PC-3 (cell line): ENCODE measurements at places on chromosomes 7 and 10. TPM values are rescaled to one million over a fixed set of nuclear protein-coding genes. Genes with fewer than 3 reads are reported as not detected.

DNA sequence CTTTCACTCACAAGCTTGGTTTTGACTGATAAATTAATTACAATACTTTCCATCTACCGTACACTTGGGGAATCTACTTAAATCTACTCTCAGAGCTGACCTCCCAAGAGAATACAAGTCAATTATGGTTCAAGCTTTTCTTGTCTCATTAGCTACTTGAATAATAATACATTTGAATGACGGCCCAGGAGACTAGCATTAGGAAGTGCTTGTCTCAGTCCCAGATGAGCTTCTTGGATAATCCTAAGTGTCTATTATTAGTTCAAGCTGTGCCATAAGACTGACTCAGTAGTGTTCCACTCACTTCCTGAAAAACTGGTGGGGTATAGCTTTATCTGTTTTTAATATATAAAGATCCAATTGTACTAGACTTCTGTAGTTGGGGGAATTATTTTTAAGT is 100.2 kb downstream of the GNAT3 start:
- peaks cover 6% of the 10 kb centered on the region; the same call in 1 of the 2 replicates for H3K4me1 ChIP-seq
- H3K4me3 ChIP-seq, result no peak overlapping the region
- no peak for DNase-seq
- H3K36me3 ChIP-seq, result no peaks in the 10 kb centered on the region
- H3K27ac ChIP-seq, result no peak overlapping the region

DNA sequence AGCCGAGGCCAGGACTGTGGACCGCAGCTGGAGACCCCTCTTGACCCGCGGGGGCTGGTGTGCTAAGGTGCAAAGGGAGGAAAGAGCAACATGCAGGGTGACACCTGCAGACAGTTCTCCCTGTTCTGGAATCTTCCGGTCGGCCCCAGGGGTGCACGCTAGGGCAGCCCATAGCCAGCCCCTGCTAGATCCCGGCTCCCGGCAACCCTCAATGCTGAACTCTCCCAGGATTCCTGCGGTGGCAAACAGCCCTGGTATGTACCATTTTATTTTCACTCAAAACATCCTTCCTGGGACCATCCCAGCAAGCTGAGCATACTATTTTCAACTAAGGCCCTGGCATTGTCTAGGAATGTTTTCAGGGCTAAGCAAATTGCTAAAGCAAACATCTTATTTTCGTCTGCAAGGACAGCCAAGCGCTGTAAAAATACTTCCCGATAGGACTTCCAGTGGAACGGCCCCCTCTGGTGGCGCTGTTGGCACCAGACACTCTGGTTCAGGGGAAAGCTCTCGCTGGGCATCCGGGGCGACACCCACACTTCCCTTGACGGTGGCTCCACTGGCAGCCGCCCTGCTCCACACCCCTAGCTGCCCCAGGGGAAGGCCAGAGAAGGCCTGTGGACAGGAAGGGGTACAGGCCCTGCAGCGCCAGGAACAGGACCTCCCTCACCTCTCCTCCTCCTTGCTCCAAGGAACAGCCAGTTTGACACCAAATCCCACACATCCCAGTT is 99.4 kb downstream of the CTBP2 start:
- H3K27me3 ChIP-seq, result no peaks in the 10 kb centered on the region
- peaks cover 44% of the 10 kb centered on the region for H3K4me1 ChIP-seq
- DNase-seq, result peak; percentile 74
- H3K27ac ChIP-seq, result peak overlapping the region; percentile 42

GRCh38 chr7:6500691-6501090 is 50.6 kb downstream of the GRID2IP start:
- H3K4me1 ChIP-seq, result peaks cover 6% of the 10 kb centered on the region; the same call in 1 of the 2 replicates
- no peaks in the 10 kb centered on the region for H3K36me3 ChIP-seq
- H3K27ac ChIP-seq, result no peak overlapping the region
- no peak overlapping the region for H3K4me3 ChIP-seq
- DNase-seq, result no peak

DNA sequence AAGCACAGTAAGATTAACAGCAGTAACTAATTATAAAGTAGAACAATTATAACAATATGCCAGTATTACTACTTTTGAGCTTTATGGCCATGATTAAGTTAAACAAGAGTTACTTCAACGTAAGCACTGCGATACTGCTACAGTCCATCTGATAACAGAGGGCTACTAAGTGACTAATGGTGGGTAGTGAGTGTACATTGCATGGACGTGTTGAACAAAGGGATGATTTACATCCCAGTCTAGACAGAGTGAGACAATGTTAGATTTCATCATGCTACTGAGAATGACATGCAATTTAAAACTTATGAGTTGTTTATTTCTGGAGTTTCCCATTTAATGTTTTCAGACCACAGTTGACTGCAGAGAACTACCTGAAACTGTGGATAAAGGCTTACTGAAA is 45.6 kb downstream of the TPST1 start:
- peaks cover 7% of the 10 kb centered on the region; the same call in 1 of the 2 replicates for H3K4me1 ChIP-seq
- no peaks in the 10 kb centered on the region for H3K36me3 ChIP-seq
- DNase-seq, result peak; percentile 67
- no peaks in the 10 kb centered on the region for H3K27me3 ChIP-seq
- H3K27ac ChIP-seq, result no peak overlapping the region
- H3K4me3 ChIP-seq, result no peak overlapping the region

- DNase-seq, result peak; percentile 60
- no peak overlapping the region for H3K27ac ChIP-seq
- H3K27me3 ChIP-seq, result no peaks in the 10 kb centered on the region
- H3K4me1 ChIP-seq, result no peaks in the 10 kb centered on the region
Observed at GRCh38 chr10:20466731-20467130, 430.4 kb downstream of the NEBL start.

DNA sequence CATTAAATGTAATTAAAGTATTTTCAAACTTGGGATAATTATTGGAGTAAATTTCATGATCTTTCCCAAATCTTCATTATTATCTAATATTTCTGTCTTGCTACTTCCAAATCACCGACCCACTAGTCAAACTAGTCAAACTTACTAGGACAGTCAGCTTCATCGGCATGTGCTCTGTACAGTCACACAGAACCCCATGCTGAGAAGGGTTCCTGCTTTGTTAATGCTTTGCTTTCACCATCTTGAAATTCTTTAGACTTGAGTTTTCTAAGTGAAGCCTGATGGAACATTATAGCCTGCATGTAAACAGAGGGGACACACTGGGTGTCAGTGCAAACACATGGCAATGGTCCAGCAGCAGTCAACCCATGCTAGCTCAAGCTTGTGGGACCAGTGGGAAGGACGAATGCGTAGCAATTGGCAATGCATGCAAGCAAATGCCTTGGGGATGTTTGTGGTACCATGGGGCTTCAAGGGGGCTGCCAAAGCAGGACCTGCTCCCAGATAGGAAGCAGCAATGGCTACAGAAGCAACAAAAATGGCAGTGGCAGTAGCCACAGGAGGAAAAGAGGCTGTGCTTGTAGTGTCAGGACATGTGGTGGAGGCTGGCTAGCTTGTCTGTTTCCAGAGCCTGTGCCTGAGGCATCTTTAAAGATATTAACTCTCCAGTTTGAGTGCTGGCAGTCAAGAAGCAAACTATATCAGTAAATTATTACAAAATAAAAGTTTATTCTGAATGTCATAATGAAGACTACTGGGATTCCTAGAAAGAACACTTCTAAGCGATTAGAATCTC is 441.1 kb upstream of the SEMA3D start:
- no peaks in the 10 kb centered on the region for H3K27me3 ChIP-seq
- no peak overlapping the region for H3K27ac ChIP-seq
- peaks cover 5% of the 10 kb centered on the region for H3K4me1 ChIP-seq
- no peak overlapping the region for H3K4me3 ChIP-seq

DNA sequence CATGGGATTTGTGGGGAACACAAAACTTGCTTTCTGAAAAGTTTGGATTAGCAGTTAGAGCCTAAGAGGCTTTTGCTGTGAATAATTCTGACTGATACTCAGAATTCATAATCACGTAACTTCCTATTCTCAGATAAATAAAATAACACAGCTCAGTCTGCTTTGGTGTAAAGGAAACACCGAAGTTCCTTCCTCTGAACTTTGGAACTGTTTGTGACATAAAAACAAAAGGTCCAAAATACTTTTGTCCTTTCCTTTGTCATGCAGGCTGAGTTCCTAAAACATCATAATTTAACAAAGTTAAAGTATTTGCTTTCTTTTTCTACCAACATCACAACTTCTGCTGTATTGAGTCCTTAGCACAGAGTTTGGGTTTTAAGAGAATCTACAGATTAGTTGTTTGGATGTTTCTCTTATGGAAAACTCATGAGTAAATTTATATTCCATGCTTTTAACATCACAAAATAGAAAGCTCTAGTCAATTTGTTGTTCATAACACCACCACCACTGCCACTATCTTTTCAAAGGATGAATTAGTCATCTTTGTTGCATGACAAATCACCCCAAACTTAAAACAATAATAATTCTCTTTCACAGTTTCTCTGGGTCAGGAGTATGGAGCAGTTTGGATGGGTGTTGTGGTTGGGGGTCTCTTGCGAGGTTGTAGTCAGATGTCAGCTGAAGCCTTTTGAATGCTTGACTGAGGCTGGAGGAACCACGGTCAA is 123.4 kb downstream of the REEP3 start:
- H3K27me3 ChIP-seq, result no peaks in the 10 kb centered on the region
- H3K27ac ChIP-seq, result no peak overlapping the region
- no peaks in the 10 kb centered on the region for H3K36me3 ChIP-seq
- no peak overlapping the region for H3K4me3 ChIP-seq

- H3K4me3 ChIP-seq, result no peak overlapping the region
- no peak for DNase-seq
- no peaks in the 10 kb centered on the region for H3K27me3 ChIP-seq
- no peak overlapping the region for H3K27ac ChIP-seq
- peaks cover 7% of the 10 kb centered on the region; the same call in 1 of the 2 replicates for H3K36me3 ChIP-seq
- no peaks in the 10 kb centered on the region for H3K4me1 ChIP-seq
Observed at GRCh38 chr10:79274279-79275104, 72.8 kb upstream of the PPIF start.

- no peaks in the 10 kb centered on the region for H3K27me3 ChIP-seq
- no peaks in the 10 kb centered on the region for H3K4me1 ChIP-seq
- no peak overlapping the region for H3K27ac ChIP-seq
- H3K36me3 ChIP-seq, result no peaks in the 10 kb centered on the region
Observed at GRCh38 chr10:130074639-130075038, 36.0 kb downstream of the C10orf143 start.

DNA sequence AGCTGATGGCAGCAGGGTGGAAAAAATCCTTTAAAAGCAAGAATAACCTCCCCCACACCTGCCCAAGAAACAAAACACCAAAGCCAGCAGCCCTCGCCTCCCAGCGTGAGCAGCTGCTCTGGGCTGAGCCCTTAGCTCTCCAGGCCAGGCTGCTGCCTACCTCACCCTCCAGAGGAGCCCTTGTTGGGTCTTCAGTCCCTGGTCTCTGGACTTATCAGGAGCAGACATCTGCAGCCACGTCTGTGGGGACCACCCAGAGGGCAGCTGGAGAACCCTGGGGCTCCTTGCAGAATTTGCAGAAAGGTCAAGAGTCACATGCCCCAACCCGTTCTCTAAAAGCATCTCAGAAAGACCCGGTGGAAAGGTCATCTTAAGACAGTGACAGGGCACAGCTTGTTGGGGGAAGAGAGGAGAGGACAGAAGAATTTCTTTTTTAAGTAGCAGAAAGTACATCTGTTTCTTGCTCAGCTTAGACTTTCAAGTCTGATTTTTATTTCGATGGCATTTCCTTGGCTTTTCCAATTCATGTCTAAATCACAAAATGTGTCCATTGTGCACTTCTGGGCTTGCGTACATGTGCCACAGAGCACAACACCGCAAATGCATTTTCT is 425.7 kb upstream of the NFE2L3 start:
- no peak overlapping the region for H3K4me3 ChIP-seq
- no peaks in the 10 kb centered on the region for H3K36me3 ChIP-seq
- no peak overlapping the region for H3K27ac ChIP-seq
- no peaks in the 10 kb centered on the region for H3K4me1 ChIP-seq
- peaks cover 58% of the 10 kb centered on the region for H3K27me3 ChIP-seq

DNA sequence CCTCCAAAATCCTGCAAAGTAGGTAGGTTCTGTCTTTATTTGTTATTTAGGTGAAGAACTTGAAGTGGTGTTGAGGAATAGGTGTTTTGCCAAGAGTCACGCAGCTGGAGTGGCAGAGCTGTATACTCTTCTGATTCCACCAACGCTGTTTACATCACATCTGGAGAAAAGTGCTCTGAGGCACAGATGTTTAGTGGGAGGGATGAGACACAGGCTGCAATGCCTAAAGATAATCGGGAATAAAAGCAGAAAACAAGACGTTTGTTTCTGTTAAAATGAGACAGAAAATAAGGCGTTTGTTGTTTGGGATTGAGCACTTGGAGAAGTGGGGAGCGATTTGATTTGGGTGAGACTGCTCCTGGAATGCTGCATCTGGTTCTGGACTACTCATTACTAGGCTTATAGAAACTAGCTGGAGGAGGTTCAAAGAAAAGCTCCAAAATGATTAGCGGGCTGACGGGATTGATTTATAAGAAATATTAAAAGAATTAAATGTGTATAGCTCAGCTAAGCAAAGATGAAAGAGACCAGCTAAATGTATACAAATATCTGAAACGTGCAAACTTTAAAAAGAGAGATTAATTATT is 54.3 kb downstream of the TRUB1 start:
- no peaks in the 10 kb centered on the region for H3K36me3 ChIP-seq
- no peaks in the 10 kb centered on the region for H3K27me3 ChIP-seq
- no peak overlapping the region for H3K4me3 ChIP-seq

GRCh38 chr7:124697746-124698145 is 67.8 kb downstream of the GPR37 start:
- H3K4me3 ChIP-seq, result no peak overlapping the region
- no peaks in the 10 kb centered on the region for H3K27me3 ChIP-seq
- H3K4me1 ChIP-seq, result no peaks in the 10 kb centered on the region
- no peak for DNase-seq
- no peaks in the 10 kb centered on the region for H3K36me3 ChIP-seq

DNA sequence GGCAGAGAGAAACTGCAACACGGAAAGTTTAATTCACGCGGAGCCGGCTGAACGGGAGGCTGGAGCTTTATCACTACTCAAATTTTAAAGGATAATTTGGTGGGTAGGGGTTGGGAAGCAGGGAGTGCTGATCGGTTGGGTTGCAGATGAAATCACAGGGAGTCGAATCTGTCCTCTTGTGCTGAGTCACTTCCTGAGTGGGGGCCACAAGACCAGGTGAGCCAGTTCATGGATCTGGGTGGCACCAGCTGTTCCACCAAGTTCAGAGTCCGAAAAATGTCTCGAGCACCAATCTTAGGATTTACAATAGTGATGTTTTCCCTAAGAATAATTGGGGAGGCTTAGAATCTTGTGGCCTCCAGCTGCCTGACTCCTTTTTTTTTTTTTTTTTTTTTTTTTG is 3.6 kb upstream of the PRAP1 start:
- no peak overlapping the region for H3K27ac ChIP-seq
- peaks cover 5% of the 10 kb centered on the region; the same call in 1 of the 2 replicates for H3K4me1 ChIP-seq
- H3K4me3 ChIP-seq, result no peak overlapping the region
- DNase-seq, result no peak
- H3K36me3 ChIP-seq, result no peaks in the 10 kb centered on the region

GRCh38 chr7:53740971-53741370 is 705.5 kb downstream of the POM121L12 start:
- no peaks in the 10 kb centered on the region for H3K36me3 ChIP-seq
- DNase-seq, result no peak
- H3K4me1 ChIP-seq, result no peaks in the 10 kb centered on the region
- H3K4me3 ChIP-seq, result no peak overlapping the region

GRCh38 chr7:11689096-11689495 is 142.9 kb downstream of the THSD7A start:
- no peak overlapping the region for H3K4me3 ChIP-seq
- no peaks in the 10 kb centered on the region for H3K4me1 ChIP-seq
- DNase-seq, result no peak
- H3K27ac ChIP-seq, result no peak overlapping the region
- no peaks in the 10 kb centered on the region for H3K27me3 ChIP-seq

- no peak overlapping the region for H3K27ac ChIP-seq
- no peaks in the 10 kb centered on the region for H3K27me3 ChIP-seq
- H3K4me3 ChIP-seq, result no peak overlapping the region
Observed at GRCh38 chr10:66180021-66180420, 745.8 kb upstream of the LRRTM3 start.

Gene FERD3L
- not detected in 2 replicates for total RNA-seq

Gene ARMC3
- total RNA-seq, result 0.18 and 0.40 TPM in 2 replicates

Gene MRLN
- total RNA-seq, result not detected in 2 replicates

Gene ICA1
- 1.1 and 3.2 TPM in 2 replicates for total RNA-seq

Gene WDFY4
- total RNA-seq, result not detected in 2 replicates
